ENCODE measurements at places on chromosomes 1 and 21. TPM values are rescaled to one million over a fixed set of nuclear protein-coding genes. Genes with fewer than 3 reads are reported as not detected.

GRCh38 chr1:71650119-71650518 lies 569.3 kb upstream of the ZRANB2 start:
- no peak for DNase-seq

Gene TEX38
- total RNA-seq, result not detected

DNA sequence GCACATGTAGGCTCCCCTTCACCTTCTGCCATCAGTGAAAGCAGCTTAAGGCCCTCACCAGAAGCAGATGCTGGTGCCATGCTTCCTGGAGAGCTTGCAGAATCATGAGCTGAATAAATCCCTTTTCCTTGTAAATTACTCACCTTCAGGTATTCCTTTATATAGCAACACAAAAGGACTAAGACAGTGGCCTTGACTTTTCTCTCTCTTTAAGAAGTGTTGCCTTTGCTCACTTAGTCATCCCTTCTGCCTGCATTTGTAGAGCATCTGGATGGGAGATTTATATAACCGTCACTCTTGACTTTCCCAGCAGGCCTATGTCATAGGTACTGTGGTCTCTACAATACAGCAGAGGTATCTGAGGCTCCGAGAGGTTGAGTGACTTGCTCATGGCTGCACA lies 3.7 kb downstream of the PCSK9 start:
- DNase-seq, result no peak

- DNase-seq, result no peak
Observed at GRCh38 chr21:30482130-30482529, 2.0 kb upstream of the KRTAP19-1 start.

DNA sequence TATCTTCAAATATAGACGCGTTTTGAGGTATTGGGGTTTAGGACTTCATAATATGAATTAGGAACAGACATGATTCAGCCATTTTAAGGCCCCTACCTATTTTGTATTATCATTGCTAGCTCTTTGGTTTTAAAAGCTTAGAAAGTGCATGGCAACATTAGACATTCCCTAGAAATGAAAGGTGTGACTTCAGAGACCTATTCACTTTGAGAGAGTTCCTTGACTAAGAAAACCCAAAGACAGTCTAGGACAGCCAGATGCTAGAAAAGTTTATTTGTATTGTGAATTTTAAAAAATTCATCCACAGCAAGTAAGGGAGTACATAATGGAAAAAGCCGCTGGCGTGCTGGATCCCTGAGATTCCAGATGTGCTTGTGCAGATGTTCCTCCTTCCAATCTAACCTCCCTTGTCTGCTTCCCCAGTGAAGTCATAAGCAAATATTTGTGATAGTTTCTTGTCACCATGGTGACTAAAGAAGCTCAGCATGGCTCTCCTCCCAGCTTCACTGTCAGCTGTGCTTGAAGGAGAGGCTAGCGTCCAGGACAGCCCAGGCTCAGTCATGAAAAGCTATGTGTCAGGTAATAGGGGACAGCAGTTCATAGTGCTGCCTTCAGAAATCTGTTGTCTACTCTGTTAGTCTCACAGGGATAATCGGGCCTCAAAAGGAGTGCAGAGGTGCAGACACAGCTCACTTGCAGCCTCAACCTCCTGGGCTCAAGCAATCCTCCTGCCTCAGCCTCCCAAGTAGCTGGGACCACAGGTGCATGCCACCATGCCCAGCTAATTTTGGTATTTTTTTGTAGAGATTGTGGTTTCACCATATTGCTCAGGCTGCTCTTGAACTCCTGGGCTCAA lies 34.8 kb downstream of the KPNA6 start:
- DNase-seq, result no peak

DNA sequence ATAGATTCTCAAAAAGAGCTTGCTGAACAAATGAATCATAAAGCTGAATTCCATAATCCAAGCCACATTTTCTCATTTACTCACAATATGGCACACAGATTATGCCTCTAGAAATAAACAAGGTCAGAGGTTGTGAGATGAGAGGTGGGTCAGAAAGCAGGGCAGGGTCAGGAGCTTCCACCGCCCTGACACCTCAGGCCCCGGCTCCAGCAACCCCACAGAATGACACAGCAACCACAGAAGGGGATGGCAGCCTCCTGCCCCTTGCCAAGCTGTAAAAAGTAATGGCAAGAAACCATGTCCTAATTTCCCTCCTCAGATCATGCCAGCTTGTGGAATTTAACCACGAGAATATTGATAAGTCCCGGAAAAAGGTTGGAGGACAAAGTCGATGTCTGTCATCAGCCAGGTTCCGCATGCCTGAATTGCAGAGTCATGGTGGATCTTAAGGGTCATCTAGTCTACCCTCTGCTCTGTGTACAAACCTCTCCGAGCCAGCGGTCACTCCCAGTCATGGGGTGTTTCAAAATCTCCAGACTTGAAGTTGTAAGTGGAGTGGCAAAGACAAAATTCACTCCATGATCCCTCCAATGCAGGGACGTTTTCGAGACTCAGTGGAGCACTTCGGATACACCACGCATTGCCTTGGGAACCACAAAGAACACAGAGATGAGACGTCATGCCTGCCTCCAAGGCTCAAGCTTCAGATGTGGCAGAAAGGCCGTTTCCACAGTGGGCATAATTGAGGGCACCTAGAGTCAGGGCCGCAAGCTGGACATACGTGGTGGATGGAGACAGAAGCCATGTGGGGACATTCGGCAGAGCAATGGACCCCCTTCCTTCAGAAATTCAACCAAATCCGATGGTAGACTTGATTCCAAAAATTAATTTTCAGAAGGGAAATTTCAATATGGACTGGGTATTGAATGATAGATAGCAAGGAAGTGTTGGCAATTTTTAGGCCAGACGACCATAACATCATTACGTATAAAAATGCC lies 254.0 kb downstream of the TOMM20 start:
- peak; percentile 44 for DNase-seq

GRCh38 chr1:247332623-247333361 lies 1.1 kb upstream of the ZNF496 start:
- no peak for DNase-seq

Gene BRINP3
- total RNA-seq, result not detected

DNA sequence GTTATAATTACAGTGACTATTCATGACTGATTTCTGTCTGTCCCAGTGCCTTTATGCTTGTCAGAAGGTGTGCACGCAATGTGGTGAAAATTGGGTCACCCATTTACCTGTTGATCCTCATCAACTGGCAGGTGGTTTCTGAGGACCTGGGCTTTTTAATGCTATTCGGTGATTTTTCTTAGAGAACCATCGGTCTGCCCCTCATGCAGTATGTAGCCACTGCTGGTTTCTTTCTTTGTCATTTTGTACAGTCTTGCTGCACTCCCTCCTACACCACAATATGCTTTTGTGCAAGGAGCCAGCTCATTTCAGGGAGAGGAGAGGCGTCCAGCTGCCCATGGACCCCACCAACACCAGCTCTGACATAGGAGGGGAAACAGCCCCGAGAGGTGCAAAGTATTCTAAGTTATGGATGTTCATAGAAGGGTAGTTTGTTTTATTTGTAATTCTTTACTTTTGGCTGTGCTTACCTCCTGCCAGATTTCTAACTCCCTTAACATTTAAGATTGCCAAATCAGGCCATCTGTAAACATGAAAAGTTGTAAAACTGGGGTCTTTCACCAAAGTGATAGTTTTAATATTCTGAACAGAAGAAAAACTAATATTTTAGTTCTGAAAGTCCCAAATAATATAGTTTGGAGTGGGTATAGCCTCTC lies 325.3 kb downstream of the PTBP2 start:
- no peak for DNase-seq

Measured in Calu3 (cell line).